Ammon's horn (tissue), 1 donor: ENCODE measurements at places on chromosomes 3 and 15.

GRCh38 chr15:49270541-49271421 is 100.7 kb downstream of the GALK2 start:
- no peak for DNase-seq

GRCh38 chr3:23242106-23242505 is 39.0 kb downstream of the UBE2E2 start:
- DNase-seq, result no peak

DNA sequence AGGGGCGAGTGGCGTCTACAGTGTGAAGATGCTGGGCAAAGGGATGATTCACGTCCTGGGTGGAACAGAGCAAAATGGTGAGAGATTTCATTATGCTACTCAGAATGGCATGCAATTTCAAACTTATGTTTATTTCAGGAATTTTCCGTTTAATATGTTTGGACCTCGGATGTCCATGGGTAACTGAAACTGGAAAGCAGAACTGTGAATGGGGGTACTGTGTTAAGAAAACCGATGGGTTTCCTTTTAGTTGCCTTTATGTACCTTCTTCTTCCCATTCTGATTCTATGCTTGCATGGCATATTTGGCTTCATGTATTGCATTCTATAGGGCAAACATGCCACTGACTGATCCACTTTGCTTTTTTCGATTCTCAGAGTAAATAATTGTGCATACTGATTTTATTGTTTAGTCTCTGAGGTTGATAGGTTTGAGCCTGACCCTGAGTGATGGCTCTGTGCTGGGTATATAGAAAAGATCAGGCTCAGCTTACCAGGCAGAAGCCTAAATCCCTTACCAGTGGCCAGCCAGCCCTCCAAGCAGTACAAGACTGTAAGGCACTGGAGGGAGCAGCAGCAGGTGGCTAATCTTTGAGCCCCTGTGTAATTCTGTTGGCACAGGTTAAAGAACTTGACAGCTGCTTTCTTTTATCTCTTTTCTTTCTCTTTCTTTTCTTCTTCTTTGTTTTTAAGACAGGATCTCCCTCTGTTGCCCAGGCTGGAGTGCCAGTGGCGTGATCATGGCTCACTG is 4.5 kb downstream of the QTRT2 start:
- no peak for DNase-seq

DNA sequence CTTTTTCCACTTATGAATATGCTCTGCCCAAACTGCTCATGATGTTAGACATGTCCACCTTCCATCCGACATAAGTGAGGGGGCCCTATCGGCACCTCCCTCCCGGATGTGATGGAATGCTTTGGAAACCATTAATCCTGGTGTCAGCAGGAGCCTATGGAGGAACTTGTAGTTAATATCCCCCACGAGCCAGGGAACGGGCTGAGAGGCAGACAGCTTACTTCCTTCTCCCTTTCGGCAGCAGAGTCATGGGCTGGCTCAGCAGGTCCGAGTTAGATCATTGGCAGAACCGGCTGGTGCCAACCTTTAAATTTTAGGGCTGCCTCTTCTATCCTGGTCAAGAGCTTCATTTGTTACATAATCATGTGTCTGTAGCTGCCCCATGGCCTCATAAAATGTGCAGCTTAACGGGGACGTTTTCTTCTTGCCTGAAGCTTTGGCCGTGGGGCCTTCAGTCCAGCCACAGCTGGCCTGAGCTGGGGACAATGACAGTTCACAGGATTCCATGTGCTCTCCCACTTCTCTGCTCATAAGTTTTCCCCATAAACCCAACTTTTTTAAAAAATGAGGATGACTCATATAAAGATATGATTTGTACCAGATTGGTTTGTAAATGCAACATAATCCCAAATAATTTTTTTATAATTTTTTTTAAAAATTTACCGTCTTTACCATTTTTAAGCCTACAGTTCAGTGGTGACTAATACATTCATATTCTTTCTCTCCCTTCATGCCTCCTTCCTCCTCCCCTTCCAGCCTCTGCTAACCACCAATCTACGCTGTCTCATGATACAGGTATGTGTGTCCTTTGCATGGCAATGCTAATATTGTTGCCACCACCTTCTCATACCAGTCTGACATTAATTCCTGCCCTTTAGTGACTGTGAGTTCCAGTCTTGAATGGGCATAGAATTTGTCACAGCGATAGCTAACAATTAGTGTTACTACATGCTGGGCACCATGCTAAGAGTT is 62.2 kb upstream of the RGMA start:
- no peak for DNase-seq

DNA sequence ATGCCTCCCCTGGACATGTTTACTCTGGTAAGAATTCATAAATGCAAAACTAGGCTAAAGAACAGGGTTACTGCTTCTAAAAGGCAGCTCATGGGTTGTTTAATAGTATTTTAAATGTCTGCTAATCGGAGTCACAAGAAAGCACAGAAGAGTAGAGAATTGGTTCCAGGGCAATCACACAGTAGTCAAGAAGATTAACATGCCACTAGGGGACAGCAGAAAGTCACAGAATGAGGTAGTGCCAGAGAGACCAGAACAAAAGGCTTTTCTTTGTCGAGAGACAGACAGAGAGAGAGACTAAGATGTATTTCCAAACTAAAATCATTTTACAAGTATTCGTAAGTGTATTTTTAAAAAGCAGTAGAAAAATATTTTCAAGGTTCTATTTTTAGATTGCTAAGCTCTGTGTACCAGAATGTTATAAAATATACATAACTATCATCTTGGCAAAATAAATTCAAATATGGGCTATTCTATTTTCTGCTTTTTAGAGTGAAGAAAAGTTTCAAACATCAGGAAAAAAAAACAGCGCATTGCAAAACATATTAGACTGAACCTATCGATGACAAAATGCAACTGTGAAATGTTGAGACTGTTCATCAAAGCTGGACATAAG is 78.3 kb upstream of the CDIN1 start:
- DNase-seq, result peak; percentile 93

DNA sequence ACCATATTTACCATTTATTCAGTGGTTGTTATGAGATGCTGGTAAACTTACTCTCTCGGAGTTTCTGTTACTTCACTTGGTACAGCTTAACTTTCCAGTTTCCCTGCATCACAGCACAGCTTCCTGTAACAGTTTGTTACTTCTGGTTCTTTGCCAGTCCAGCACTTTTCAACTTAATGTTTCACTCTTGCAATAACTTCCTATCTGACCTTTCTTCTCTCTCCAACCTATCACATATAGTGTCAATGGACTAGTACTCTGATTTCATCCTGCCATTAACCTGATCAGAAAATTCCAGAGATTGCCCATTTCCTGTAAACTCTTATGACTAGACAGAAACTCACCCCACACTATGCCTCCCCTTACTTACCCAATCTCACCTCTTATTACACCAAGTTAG is 3.9 kb upstream of the ATP11B start:
- DNase-seq, result no peak

GRCh38 chr3:172808969-172809546 is 58.5 kb downstream of the ECT2 start:
- DNase-seq, result peak; percentile 35

DNA sequence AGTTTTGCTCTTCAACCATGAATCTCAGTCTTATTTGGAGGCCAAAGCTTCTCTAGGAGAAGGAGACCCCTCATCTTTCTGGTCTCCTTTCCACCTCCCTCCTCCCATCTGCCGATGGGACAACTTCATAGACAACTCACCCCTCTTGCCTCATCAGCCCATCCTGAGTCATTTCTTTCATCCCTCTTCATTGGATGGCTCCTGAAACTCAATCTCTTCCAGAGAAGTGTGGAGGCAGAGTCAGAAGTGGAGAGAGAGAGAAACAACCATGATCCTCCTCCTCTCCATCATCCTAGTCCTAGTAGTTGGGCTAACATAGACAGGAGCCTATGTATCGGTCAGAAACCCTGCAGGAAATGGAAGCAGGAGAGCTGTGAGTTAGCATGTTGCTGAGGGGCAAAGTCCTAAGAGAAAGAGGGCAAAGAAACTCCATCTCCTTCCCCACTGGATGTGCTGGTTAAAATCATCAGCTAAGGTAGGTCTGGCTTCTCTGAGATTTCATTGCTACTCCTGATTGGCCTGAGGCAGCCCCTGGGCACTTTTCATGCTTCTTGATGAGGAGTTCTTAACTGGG is 21.3 kb upstream of the HCN4 start:
- DNase-seq, result no peak

- peak; percentile 29 for DNase-seq
Observed at GRCh38 chr15:58279106-58279505, 140.9 kb downstream of the AQP9 start.

GRCh38 chr3:140403608-140404007 is 274.3 kb upstream of the TRIM42 start:
- no peak for DNase-seq

- no peak for DNase-seq
Observed at GRCh38 chr3:168275662-168276061, 179.9 kb upstream of the GOLIM4 start.

DNA sequence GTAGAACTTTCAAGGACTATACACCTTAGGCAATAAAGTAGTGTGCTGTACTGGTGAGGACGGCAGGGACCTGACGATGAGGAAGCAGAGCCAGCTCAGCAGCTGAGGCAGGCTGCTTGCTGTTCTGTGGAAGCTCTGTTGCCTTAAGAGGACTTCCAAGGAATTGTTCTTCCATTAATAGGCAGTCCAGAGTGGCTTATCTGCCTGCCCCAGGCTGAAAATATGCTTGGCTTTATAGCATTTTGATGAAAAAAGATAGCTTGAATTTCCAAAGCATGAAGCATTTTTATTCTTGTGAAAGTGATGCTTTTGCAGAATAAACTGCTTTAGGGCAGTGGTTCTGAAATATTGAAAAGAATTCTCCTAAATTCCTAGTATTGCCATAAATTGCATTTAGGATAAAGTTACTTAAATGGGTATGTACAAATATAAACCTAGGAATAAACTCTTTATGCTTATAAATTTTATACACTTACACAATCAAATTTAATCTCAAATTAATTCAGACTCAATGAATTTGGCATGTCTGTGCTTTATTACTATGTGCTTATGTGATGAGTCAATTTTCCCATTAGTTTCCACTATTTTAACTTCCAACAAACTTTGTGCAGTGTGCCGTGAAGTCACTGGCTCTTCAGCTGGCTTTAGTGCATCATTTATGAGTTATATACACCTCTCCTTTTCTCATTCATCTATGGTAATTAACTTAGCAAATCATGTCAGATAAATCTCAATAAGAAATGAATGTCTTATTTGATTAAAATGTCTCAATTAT is 231.0 kb upstream of the RASGRP1 start:
- DNase-seq, result no peak

DNA sequence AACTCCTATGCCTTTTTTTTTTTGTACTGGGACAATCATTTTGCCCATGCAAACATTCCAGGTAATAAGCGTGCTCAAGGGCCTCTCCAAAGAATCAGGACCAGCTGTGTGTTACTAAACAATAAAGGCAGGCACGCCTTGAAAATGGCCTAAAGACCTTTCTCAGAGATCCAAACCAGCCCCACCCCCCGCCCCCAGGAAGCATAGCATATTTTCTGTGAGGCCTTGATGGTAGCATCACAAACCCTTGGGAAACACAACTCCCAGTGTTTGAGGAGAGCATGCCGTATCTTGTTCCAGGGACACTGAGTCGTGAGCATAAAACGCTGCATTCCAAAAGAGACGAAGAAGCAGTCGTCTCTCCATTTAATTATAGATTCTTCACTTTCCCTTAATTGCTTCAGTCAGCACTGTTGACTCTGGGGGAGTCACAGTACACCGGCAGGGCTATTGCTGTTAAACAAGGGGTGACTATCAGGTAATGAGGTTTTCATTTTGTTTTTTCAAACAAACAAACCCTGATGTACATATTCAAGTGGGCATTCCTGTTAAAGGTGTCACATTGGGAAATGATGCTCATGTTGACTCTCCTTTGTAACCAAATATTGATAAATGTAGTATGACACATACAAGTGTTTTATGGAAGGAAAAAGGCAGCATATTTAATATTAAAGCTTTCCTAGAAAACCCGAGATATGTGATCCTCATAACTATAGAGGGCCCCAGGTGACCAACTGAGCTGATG is 4.4 kb upstream of the TPM1 start:
- DNase-seq, result no peak

GRCh38 chr3:72162649-72163184 is 377.8 kb upstream of the PROK2 start:
- no peak for DNase-seq

GRCh38 chr3:183369117-183369516 is 59.3 kb downstream of the MCF2L2 start:
- DNase-seq, result peak; percentile 45

GRCh38 chr3:149816986-149817385 is 4.0 kb downstream of the RNF13 start:
- peak; percentile 41 for DNase-seq

- no peak for DNase-seq
Observed at GRCh38 chr3:22491344-22491743, 711.8 kb upstream of the UBE2E2 start.

DNA sequence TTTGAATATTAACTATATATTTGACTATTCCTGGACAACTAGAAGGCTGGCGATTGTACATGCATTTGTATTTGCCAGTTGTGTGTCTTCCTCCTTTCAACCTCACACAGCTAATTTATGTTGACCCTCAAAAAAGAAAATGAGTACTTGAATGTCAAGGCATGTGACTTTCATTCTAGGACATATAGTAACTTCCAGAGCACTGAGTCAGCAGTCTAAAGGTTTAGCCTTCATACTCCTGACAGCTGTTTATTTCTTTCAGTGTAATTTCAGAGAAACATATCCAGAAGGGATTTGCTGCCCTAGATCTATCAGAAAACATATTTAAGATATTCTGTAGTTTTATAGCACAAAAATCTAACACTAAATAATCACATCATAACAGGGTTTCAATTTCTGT is 74.6 kb upstream of the GOLGA8J start:
- no peak for DNase-seq

- DNase-seq, result no peak
Observed at GRCh38 chr15:67202091-67202490, 52.4 kb downstream of the AAGAB start.
